SW480 (cell line): ENCODE measurements at places on chromosomes 11 and 22.

GRCh38 chr11:85751724-85752123 lies 59.2 kb downstream of the SYTL2 start:
- DNase-seq: no peak

DNA sequence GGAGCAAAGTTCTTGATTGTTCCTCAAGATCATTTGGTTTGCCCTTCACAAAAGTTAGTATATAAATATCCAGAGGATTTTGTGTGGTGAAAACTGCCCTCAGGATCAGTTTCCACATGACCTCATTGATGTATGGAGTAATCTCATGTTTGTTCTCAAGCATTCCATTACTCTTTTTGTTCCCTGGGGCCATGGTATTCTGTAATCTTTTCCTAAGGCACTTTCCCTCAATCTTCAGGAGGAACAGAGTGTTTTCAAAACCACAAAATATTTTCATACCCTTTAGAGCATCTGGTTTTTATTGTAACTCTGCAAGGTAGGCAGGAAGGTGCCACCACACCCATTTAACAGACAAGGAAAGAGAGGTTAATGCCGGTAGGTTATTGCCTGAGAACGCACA lies 99.6 kb downstream of the FAM181B start:
- no peak for DNase-seq

DNA sequence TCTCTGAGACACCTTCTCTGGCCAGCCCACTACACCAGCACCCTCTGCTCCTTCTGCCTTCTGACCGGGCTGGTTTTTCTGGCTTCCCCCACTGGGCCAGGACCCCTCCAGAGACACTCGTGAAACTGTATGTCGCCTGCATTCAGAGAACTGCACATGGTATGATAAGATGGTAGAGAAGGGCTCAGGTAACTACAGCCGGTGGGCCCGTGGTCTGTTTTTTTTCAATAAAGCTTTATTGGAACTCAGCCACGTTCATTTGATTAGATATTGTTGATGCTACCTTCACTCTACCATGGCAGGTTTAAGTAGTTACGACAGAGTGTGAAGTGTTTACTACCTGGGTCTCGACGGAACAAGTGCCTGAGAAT lies 514.0 kb downstream of the TBC1D22A start:
- no peak for DNase-seq

DNA sequence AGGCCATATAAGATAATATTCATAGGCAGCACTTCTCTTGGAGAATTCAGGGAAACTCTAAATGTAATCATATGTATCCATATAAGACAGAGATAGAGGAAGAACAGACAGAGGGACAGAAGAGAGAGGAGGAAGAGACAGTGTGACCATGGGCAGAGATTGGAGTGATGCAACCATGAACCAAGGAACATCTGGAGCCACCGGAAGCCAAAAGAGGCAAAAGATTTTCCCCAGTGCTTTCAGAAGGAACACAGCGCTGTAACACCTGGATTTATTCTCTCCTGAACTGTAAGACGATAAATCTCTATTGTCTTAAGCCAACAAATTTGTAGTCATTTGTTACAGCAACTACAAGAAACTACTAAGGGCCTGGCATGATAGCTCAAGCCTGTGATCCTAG lies 57.7 kb downstream of the GAB2 start:
- no peak for DNase-seq

DNA sequence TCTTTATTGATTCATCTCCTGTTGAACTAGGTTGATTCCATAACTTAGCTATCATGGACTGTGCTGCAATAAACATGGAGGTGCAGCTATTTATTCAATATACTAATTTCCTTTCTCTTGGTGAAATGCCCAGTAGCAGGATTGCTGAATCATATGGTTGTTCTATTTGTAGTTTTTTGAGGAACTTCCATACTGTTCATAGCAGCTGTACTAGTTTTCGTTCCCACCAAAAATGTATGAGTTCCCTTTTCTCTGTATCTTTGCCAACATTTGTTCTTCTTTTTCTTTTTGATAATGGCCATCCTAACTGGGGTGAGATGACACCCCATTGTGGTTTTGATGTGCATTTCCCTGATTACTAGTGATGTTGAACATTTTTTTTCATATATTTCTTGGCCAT lies 87.2 kb upstream of the NAV2 start:
- no peak for DNase-seq

DNA sequence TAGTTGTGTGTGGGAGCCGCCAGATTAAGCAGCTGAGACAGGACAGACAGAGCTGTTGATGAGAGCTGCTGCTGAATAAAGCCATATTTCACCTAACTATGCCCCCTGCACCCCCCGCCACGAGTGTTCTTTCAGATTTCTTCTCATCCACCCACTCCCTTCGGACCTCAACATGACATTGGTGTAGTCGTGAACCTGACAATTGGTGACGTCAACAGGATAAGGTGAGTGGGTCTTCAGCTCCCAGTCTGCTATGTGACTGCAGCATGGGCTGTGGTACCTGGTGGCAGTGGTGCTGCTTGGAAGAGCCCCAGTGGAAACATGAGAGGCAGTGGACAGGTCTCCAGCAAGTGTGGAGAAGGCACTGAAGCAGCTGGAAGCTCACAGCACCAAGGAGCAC lies 28.3 kb upstream of the KCNA4 start:
- no peak for DNase-seq

GRCh38 chr11:68934666-68935065 lies 31.0 kb downstream of the IGHMBP2 start:
- DNase-seq: no peak

DNA sequence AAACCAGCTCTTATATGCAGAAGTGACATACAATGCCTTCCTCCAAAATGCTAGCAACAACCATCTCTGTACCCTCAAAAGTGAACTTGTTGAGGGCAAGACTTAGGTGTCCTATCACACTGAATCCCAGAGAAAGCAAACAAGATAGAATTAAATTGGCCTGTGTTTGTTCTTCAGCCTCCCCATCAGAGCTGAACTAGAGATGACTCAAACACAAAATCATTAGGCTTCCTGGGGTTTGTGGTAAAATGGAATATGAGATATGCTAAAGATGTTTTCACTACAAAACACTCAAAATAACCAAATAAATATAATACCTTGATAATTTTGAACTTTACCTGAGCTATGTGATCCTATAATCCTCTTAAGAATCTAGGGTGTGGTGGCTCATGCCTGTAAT lies 31.6 kb downstream of the ZNF214 start:
- DNase-seq: no peak

- no peak for DNase-seq
Observed at GRCh38 chr11:88352139-88352538, 14.6 kb upstream of the CTSC start.

DNA sequence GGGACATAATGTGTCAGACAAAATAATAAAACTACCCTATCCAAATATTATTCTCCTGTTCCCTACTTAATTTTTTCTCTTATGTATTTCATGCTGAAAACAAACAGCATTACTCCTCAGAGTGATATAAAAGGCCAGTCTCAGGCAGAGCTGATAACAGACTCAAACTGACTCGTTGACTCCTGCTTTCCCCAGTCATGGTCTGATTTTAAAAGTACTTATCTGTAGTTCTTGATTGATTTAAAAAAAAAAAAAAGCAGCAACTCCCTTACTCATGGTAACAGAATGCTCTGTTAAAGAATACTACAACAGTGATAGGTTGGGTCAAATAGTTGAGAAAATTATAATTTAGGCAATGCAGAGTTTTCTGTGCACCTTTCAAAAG lies 90.3 kb upstream of the BARX2 start:
- peak; percentile 49 for DNase-seq

DNA sequence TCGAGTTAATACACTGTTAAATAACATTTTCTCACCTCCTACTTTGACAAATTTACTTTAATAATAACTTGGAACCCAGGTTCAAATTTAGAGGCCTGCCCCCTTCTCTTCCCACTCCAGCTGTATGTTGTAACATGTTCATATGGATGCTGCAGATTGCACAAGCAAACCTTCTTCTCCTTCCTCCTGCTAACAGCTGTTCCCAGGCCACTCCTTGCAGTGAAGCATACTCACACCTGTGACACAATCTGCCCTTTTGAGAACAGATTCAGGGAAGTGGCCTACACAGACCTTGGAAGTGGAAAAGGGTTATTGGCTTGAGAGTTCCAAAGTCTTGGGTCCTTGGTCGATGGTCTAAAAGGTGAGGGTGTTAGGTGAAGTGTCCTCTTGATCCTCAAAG lies 131.9 kb downstream of the TEAD1 start:
- DNase-seq: no peak

GRCh38 chr11:111836162-111836561 lies 35.2 kb downstream of the ALG9 start:
- no peak for DNase-seq

GRCh38 chr11:7606496-7606895 lies 66.8 kb downstream of the CYB5R2 start:
- no peak for DNase-seq

- no peak for DNase-seq
Observed at GRCh38 chr11:114066046-114066648, 6.6 kb downstream of the ZBTB16 start.

DNA sequence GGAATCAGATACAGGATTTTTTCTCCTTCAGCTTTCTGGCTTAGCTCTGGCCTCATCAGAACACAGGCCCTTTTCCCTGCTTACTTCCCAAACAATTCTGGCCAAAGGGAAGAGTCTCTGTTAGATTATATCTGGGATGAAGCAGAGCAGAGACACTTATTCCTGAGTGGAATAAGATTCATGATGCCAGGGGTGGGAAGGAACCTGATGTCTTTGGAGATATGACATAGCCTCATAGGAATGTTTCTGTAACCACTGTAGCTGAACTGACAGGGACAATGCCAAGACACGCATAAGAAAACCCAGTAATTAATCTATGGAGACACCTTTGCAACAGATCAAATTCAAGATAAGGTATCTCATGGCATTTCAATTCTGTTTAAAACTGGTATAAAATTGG lies 177.1 kb upstream of the RAG2 start:
- DNase-seq: no peak

GRCh38 chr11:116519499-116519898 lies 253.3 kb downstream of the BUD13 start:
- DNase-seq: no peak

DNA sequence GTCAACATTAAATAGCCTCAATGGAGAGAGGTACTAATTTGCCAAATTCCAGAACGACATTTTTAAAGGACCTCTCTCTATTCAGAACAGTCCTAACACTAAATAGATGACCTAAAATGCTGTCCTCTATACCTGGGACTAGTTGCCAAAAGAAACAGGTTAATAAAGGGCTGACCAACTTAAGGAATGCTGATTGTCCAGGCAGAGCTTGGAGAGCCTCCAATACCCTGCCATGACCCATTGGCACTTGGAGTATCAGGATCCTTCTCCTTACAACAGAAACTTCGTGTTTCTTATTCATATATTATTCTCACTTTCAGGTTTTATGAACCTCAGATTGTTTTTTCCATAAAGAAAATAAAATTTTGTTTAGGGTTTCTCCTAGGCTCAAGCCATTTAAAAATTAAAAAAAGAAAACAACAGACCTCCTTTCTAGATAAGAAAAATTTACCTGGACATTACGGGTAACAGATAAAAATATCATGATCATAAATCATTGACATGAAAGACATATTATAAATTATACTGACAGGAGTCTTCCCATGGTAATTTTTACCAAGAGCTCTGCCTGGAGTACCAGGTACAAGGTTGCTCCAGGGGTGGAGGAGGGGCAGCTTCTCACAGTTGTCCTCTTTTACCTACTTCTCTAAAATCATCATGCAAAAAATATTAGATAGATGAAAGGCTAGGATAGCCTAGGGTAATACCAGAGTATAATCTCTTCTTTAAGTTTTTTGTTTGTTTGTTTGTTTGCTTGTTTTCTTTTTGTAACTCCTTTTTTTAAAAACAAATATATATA lies 2.0 kb downstream of the LRRC4C start:
- DNase-seq: no peak

- DNase-seq: no peak
Observed at GRCh38 chr11:96294289-96294688, 48.7 kb downstream of the MAML2 start.

DNA sequence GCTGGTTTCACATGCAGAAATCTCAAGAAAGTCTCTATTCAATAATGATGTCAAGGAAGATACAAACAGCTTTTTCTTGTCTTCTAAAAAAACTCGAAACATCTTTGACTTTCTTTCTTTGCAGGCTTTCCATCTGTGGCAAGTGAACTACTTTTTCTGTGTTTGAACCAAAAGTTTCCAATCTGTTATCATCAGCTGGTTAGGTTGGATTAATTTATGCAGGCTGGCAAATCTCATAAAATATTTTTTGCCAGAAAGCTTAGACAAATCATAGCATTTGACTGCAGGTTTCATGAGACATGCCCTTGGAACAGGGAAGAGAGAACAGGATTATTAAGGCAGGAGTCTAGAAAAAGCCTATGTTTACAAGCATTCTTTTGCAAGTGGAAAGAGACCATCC lies 86.1 kb upstream of the ARHGAP42 start:
- DNase-seq: no peak

GRCh38 chr11:46912526-46913150 lies 5.7 kb downstream of the LRP4 start:
- DNase-seq: peak; percentile 44

- DNase-seq: no peak
Observed at GRCh38 chr11:61793083-61793828, 545 bp downstream of the FEN1 start.

DNA sequence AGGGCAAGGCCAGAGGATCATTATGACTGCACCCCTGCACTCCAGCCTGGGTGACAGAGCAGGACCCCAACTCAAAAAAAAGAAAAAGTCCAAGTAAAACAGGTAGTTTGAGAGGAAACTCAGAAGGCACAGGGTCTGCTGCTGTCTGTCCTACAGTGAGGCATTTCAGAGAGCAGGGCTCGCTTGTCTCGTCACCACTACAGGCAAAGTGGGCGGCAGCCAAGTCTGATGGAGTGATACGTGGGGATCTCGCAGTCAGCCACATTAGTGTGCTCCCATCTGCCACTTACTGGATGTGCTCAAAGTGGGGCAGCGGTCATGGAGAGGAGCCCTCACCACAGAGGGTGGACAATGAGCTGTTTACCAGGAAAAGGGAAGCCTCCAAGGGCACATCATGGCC lies 42.1 kb downstream of the PI4KA start:
- no peak for DNase-seq

- DNase-seq: no peak
Observed at GRCh38 chr22:46122511-46122971, 27.8 kb upstream of the PPARA start.

GRCh38 chr11:47241841-47242301 lies 6.7 kb downstream of the ACP2 start:
- DNase-seq: no peak

DNA sequence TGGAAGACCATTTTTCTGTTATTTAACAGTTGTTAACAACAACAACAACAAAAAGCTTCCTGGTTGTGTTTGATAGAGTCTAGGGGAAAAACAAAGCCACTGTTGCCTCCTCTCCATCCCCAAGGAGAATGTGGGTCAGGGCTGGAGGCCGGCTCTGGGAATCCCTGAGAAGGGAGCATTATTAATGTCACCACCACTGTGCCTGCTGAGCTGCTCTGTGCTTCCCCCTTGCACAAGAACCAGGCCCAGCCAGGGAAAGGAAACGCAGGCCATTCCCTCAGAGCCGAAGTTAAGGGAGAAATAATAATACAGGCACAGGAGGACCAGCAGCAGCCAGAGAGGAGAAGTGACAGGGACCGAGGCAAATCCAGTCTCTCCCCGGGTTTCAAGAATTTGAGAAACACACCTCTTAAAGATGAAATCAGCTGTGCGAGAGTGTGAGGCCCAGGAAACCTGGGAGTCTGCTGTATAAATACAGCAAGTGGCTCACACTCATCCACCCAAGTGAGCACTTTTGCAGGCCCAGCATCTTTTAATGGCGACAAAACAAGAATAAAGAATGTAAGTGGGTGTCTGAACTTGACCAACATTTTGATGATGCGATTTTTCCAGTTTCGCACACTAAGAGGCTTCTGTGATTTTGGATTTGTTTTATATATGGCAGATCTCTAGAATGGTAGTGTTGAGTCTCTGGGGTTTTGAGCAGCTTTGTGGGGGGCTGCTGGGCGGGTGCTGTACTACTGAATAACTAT lies 539.2 kb downstream of the NTM start:
- no peak for DNase-seq
